ENCODE measurements at places on chromosomes 2 and 18. TPM values are rescaled to one million over a fixed set of nuclear protein-coding genes. Genes with fewer than 3 reads are reported as not detected.

Gene NT5DC4
- total RNA-seq: not detected

Gene LRRC30
- not detected for total RNA-seq

Gene SRD5A2
- total RNA-seq: 0.05 TPM

Gene VWC2L
- not detected for total RNA-seq

Gene PROC
- 0.15 TPM for total RNA-seq

Gene LIMS2
- total RNA-seq: not detected

Gene OSBPL1A
- total RNA-seq: 23.6 TPM

Gene LGALSL
- 13.3 TPM for total RNA-seq

Gene DDX18
- 106 TPM for total RNA-seq

Gene CABYR
- 37.3 TPM for total RNA-seq

Gene UPP2
- not detected for total RNA-seq

Gene C2orf15
- total RNA-seq: 0.27 TPM

Gene VAMP5
- not detected for total RNA-seq

Gene PLCL1
- 0.09 TPM for total RNA-seq

Gene LOXL3
- total RNA-seq: 2.9 TPM

Gene TMEM169
- total RNA-seq: 0.17 TPM

Gene PPM1B
- 18.1 TPM for total RNA-seq

Gene CFAP210
- 0.12 TPM for total RNA-seq

Gene CRYGC
- not detected for total RNA-seq

Gene UGT1A4
- total RNA-seq: not detected

Gene SLC30A3
- 0.50 TPM for total RNA-seq

Gene CHST9
- total RNA-seq: not detected

Gene CTLA4
- total RNA-seq: not detected

Gene RESP18
- total RNA-seq: not detected

Gene GKN1
- 1.6 TPM for total RNA-seq
